ENCODE measurements at places on chromosomes 7 and 10.

- no peak for DNase-seq
Observed at GRCh38 chr10:71082960-71083715, 129.2 kb upstream of the UNC5B start.

DNA sequence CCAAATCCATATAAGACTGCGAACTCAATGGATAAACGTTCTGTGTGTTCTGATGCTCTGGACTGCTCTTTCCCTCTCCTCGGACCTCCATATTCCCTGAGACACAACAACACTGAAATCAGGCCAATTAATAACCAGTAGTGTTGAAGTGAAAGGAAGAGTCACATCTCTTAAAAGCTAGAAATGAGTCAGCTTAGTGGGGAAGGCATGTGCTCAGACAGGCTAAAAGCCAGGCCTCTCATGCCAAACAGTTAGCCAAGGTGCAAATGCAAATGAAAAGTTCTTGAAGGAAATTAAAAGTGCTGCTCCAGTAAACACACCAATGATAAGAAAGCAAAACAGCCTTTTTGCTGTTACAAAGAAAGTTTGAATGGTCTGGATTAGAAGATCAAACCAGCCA is 29.3 kb downstream of the TNS3 start:
- no peak for DNase-seq

DNA sequence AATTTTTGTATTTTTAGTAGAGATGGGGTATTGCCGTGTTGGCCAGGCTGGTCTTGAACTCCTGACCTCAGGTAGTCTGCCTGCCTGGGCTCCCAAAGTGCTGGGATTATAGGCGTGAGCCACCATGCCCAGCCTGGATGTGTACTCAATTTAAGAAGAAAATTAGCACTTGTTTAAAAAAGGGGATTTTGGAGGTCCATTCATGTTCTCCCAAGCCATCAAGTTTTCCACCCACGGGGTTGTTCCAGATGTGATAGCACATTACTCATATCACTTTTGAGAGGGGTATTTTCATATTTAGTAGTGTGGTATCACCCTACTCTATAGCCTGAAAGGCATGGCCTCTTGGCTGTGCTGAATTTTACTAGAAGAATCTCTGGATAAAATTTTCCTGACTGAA is 10.5 kb upstream of the SLC26A3 start:
- no peak for DNase-seq

- no peak for DNase-seq
Observed at GRCh38 chr10:27745732-27746396, at the start of gene MKX. TSS of gene MKX (minus strand) at chr10:27745819. CDS start at chr10:27743415, 2,404 bp downstream.

- DNase-seq: no peak
Observed at GRCh38 chr10:49207936-49208487, 19.8 kb upstream of the TMEM273 start.

GRCh38 chr10:122236690-122237306 is 34.3 kb upstream of the BTBD16 start:
- no peak for DNase-seq

GRCh38 chr7:29254591-29254990 is 60.0 kb downstream of the CHN2 start:
- DNase-seq: no peak

- DNase-seq: no peak
Observed at GRCh38 chr10:49080071-49080470, 35.3 kb downstream of the VSTM4 start.

DNA sequence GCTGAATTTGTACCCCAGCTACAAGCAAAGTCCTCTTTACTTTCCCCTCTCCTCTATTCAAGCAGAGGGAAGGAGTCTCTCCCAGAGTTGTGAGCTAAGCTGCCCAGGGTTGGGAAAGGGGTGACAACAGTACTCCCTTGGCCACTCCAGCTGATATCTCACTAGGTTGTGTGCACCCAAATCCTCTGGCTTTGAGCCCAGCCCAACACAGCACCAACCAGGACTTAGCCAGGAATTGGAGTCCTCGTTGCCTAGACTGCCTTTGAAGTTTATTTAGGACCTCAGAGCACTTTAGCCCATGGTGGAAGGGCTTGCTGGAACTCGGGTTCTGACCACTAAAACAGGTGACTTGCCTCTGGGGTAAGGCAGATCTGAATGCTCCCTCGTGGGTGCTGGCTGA is 35.7 kb upstream of the DYNC1I1 start:
- no peak for DNase-seq

DNA sequence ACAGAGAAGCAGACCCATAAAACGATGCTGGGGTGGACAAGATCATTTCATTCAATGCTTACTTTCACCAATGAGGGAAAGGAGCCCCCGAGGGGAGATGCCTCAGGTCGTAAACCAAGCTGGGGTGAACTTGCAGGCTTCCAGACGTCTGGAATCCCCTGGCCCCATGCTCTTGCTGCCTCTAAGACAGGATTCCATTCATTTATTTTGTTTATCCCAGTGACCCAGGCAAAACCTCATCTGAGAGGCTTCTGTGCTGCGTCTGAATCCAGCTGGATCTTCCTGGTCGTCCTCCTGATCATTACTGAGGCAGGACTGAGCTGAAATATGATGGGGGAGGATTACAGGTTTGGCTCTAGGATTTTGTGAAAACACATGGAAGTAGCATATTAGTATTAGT is 182.9 kb downstream of the MYOF start:
- DNase-seq: no peak

DNA sequence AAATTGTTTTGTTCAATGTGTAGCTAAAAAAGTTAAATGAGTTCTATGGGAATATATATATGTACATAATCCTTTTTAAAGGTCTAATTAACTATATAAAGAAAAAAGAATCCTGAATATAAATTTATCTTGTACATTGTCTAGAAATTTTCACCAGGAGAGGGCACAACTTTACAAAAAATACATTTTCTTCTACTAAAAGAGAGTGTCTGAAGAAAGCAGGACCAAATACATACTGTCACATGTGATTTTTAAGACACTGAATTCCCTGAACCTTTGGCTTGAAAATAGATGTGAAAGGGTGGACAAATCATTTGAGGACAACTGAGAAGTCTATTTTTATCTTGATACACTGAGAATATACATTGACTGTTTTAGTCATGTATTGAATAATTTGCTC is 204.3 kb downstream of the DGKB start:
- DNase-seq: no peak

- DNase-seq: no peak
Observed at GRCh38 chr10:4312051-4312835, 513.8 kb upstream of the AKR1E2 start.

DNA sequence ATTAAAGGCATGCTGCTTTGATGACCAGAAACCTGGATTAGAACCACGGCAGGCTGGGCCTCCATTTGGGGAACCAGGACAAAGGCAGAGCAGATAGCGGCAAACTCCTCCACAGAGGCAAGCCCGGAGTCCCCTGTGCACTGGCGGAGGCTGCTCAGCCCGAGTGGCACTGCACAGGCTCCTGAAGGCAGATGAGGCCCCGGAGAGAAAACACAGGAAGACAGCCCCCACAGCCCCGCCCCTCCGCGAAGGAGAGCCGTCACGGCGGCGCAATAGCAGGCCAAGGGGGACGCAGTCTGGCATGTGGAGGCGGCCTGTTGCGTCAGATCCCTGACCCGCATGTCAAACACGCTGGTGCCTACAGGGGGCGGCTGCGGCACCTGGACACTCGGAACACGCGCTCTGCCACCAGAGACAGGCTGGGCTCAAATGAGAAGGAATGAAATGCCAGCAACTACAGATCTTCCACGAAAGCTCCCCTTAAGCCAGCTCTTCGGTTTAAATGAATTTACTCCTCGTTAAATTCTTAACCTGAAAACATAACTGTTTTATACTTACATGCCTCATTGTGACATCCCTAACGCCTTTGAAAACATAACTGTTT is 128.5 kb downstream of the MAD1L1 start:
- DNase-seq: peak; percentile 32

- no peak for DNase-seq
Observed at GRCh38 chr7:101563943-101564777, 64.9 kb downstream of the MYL10 start.

GRCh38 chr10:4685491-4685890 is 140.5 kb upstream of the AKR1E2 start:
- DNase-seq: no peak

DNA sequence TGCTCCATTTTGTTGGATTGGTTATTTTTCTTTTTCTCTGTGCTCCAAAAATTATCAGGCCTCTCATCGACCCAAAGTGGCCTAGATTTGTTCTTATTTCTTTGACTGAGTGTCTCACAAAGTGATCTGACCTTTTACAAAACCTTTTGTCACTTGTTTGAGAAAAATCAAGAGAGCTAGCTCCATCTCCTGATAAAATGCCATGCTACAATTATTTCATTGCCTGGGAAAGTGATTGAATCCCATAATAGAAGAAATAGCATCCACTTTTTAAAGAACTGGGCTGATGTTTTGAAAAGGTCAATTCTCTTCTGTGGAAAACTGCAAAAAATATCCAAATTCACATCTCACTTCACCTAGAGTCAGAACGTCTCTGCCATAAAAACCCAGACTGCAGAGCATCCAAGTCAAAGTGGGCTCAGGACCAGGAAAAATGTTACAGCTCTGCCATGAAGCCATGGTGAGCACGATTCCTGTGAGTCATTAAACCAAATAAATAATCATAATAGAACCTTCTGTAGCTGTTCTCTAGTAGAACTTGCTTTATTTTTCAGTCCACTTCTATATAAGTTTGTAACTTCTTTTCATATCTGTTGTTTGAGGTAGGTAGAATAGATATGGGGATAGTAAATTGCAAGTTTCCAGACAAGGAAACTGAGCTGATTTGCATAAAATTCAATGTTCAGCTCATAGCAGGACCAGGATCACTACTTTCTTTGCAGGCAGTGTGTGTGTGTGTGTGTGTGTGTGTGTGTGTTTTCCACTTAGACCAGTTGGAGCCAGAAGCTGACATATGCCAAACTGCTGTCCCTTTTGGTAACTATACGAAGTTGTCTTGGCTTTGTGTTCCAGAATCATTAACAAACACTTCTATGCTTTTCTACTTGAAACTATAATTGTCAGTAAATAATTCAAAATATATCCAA is 632.5 kb upstream of the ANKRD30A start:
- no peak for DNase-seq

GRCh38 chr7:132486274-132486610 is 90.0 kb downstream of the PLXNA4 start:
- no peak for DNase-seq

DNA sequence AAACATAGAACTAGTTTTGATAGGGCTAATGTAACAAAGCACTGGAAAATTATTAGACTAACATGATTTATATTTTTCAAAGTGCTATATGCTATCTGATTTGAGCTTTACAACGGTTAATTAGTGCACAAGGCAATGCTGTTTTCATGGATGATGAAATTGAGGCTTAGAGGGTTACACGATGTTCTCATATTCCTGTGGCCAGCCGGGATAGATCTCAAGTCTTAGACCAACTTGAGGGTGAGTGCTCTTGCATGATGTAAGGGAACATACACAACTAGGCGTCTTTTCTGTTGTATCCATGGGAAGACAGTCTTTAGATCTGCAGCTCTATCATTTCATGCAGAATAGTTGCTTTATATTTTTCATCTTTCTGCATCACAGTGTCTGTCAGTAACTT is 4.1 kb downstream of the PRPF18 start:
- no peak for DNase-seq

DNA sequence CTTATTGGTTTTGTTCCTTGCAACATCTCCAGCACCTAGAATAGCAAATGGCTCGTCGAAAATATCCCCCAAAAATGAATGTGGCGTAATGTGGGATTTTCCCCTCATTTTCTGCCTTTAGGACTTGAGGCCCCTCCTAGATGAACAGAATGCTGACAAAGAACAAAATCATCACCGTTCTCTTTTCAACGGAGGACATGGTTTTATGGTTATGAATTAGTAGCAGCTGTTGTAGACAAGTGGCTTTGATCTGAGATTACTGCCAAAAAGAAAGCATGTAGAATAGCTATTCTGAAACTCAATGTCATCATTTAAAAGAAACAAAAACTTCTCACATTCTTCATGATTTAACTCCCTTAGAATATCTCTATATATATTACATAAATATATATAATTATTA is 17.2 kb upstream of the CALN1 start:
- DNase-seq: no peak

- DNase-seq: no peak
Observed at GRCh38 chr10:69769395-69769992, 32.2 kb upstream of the COL13A1 start.

- DNase-seq: no peak
Observed at GRCh38 chr7:71237945-71238344, 106.0 kb downstream of the GALNT17 start.

- DNase-seq: no peak
Observed at GRCh38 chr10:75226656-75227055, 9.1 kb downstream of the COMTD1 start.

DNA sequence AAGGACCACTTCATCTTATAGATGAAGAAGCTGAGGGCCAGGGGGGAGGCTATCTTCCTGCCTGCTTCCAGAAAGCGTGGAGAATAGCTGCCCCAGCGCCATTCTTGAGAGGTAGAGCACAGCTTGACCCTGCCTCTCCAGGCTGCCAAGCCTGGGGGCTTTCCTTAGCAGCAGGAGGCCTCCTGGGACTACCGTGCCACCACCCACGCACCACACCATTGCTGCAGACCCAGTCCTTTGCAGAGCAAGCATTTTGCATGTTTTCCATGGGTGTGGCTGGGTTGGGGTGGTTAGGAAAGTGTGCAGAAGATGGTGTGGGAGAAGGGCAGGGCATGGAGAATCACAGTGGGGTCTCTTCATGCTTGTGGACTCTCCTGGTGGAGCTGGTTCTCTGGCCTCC is 64.9 kb downstream of the TBXAS1 start:
- DNase-seq: no peak

DNA sequence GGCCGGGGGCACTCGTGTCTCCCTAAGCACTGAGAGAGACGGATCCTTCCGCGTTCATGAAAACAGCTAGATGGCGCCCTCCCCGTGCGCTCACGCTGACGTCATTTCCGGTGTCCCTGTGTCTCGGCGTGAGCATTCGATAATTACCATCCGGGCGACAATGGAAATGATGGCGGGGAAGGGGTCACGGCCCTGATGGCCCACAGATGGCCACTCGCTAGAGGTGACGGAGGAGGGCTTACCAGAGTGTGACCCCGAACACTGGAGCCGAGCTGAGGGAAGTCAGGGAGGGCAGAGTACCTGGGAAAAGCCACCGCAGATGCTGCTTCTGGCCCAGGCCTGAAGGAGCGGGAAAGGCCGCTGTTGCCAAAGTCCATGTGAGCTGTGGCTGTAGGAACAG is 222.9 kb downstream of the TCERG1L start:
- DNase-seq: no peak

- no peak for DNase-seq
Observed at GRCh38 chr10:110775406-110775805, 96.3 kb upstream of the PDCD4 start.

GRCh38 chr7:156491435-156491834 is 149.1 kb upstream of the RNF32 start:
- no peak for DNase-seq

GRCh38 chr10:104925232-104925851 is 284.3 kb downstream of the SORCS3 start:
- no peak for DNase-seq

DNA sequence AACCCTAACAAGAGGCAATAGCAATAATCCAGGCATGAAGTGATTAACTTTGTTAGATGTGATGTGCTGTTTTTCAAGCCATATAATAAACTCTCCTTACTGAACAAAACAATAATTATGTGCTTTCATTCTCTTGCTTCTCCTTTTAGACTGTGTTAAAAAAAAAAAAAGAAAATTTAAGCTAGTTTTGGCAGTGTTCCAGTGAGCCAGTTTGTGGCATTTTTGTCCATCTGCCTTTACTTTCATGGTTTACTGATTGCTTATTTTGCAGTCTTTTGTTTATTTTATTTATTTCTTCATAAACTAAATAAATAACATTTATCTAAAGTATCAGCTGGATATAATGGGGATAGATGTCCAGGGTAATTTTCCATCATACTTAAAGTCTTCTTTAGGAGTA is 625.3 kb downstream of the CNTNAP2 start:
- DNase-seq: no peak
